Left cardiac atrium (tissue), 4 donors: ENCODE measurements at places on chromosomes 2 and 18.

DNA sequence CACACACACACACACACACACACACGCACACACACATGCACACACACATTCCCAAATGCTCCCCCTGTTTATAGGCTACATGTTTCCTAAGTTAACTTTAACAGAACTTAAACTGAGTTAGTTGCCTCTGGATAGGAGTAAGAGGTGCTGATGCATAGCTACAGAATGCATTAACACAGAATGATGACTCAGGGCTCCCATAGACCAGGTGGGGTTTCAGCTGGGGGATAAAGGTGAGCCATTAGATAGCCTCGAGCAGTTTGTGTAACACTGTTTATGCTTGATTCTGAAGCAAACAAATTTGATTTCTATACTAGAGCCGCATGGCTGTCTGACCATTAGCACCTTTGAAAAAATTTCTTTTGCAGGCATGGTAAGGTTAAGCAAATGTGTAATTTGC, 741.0 kb downstream of the PLCL1 start:
- no peak for DNase-seq

DNA sequence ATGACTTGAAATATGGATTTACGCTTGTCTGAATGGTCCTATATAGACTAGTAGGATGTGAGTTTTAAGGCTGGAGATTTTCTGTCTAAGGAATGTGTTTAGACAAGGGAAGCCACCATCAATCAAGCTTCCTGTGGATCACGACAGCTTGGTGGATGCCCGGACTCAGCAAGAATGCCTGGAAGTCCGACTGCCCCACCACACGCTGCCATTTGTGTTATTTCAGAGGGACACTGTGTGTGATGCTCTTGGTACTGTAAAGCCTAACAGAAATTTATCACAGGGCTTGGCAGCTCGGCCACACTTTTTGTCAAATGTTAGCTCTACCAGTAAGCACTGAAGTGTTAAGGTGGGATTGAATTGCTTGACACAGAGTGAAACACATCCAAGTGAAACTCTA, 127.1 kb upstream of the CDH7 start:
- DNase-seq: no peak

DNA sequence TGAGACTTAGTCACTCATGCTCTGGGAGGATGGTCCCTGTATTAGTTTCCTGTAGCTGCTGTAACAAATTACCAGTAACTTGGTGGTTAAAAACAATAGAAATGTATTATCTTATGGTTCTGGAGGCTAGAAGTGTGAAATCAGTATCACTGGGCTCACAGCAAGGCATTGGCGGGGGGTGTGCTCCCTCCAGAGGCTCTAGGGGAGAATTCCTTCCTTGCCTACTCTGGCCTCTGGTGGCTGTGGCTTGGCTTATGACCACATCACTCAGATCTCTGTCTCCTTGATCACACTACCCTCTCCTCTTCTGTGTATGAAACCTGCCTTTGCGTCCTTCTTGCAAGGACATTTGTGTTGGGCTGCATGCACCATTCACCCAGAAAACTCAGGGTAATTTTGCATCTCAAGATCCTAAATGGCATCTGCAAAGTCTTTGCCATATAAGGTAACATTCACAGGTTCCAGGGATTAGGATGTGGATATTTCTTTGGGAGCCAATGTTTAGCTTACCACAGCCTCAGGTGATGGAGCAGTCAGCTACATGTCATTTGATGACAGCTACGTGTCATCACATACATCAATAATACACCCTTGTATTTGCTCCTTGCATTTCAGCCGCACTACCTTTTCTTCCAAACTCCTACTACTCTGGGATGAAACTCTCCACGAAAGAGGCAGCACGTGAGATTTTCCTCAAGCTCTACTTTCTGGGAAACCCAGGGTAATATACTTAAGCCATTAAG, 49.6 kb upstream of the POU3F3 start:
- no peak for DNase-seq

GRCh38 chr18:50816419-50817166, 3.2 kb downstream of the MRO start:
- no peak for DNase-seq

GRCh38 chr18:9091066-9091476, 11.4 kb upstream of the NDUFV2 start:
- no peak for DNase-seq

DNA sequence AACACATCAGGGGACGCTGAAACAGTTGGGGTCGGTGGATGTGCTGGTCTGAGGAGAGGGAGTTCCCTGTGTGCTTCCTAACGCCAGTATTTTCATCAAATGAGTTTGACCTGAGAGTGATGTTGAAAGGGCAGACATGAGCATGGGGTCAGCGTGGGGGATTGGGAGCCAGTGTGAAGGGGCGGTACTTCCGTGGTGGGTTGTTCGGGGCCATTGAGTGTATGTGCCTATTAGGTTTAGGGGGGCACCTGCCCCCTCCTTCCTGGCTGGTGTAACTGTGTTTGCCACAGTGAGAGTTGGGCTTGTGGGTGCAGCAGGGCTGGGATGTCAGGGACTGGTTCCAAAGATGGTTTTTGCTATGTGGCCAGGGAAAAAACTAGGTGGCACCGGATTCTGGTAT, 24.4 kb downstream of the SPEG start:
- no peak for DNase-seq

DNA sequence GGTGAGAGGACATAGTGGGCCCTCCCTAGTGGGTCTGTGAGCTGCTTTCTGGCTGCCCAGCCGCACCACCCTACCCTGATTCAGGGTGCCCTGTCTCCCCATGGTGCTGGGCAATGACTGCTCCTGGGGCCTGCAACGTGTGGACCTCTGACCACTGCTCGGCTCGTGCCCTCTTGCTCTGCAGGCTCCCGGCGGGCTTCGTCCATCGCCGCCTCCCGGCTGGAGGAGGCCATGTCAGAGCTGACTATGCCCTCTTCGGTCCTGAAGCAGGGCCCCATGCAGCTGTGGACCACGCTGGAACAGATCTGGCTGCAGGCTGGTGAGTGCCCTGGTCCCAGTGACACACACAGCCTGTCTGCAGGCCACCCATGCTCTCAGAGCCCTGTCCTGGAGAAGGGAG, 103.5 kb downstream of the STPG4 start:
- no peak for DNase-seq

- no peak for DNase-seq
These were observed 62.3 kb upstream of the CCDC195 start for GRCh38 chr2:224778474-224778877.

- peak; percentile 88 for DNase-seq
These were observed 24.6 kb downstream of the MAIP1 start for GRCh38 chr2:199979832-199980628.

- DNase-seq: no peak
These were observed 188.0 kb downstream of the CDH7 start for GRCh38 chr18:65938592-65939372.

- peak; percentile 22 for DNase-seq
These were observed 549.0 kb upstream of the VRK2 start for GRCh38 chr2:57497489-57498096.

DNA sequence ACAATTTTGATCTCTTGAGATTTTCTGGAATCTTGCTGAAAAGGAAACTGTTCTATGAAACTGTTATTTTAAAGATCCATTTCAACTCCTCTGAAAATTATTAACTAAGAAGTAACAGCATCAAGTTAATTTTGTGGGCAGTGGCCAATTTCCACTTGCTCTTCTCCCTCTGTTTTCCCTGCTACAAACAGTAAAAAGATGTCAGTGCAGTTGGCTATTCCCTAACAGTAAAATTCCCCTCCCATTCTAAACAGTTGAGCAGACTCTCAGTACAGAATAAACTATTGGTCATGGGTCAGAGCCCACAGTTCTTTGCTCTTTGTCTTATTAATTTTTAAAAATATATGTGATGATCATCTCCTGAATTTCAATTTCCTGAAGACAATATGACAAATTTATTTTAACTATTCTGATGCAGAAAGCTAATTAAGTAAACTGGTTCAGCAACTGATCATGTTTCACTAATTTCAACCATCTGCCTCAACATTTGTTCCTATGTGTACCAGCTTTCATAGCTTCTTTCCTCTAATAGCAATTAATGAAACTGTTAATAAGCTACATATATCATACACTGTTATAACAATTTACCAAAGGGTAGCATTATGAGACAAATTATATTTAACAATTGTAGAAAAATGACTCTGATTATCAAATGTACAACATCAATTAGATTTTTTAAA, 41.1 kb upstream of the GALNT5 start:
- no peak for DNase-seq

GRCh38 chr2:200702646-200703118, 109.0 kb upstream of the BZW1 start:
- DNase-seq: no peak

DNA sequence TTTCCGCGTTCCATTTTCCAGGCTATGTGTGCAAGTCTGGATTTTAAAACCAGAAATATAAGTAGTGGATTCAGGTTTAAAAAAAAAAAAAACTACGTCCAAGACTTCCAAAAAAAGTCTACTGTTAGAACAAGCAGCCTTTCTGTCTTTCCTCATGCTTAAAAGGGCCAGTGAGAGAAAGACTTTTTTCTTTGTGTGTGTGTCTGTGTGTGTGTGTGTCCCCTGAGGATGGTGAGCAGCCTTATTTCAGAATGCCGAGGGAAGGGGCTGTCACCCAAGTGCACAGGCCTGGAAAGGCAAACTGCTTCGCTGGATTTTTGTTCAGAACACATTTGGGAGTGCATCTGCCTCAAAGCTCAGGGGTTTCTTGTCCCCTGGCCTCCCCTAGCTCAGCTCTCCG, 98.8 kb downstream of the ZBTB7C start:
- DNase-seq: no peak
